ENCODE measurements at places on chromosomes 4 and X. TPM values are rescaled to one million over a fixed set of nuclear protein-coding genes. Genes with fewer than 3 reads are reported as not detected.

Gene H2BW2
- 0.03 TPM for polyA plus RNA-seq

Gene KIAA1210
- polyA plus RNA-seq: 0.02 TPM

Gene LDOC1
- 19.1 TPM for polyA plus RNA-seq

Gene DGAT2L6
- polyA plus RNA-seq: not detected

Gene MSANTD1
- 0.23 TPM for polyA plus RNA-seq

Gene FGG
- polyA plus RNA-seq: not detected

Gene PRRG1
- polyA plus RNA-seq: 7.4 TPM

Gene STATH
- polyA plus RNA-seq: not detected

Gene POU3F4
- 2.4 TPM for polyA plus RNA-seq

Gene MAGEB17
- 0.53 TPM for polyA plus RNA-seq

Gene ASB12
- polyA plus RNA-seq: 1.7 TPM

Gene DCAF8L2
- not detected for polyA plus RNA-seq

Gene RAB33A
- polyA plus RNA-seq: 4.6 TPM

Gene HSFX2
- 0.17 TPM for polyA plus RNA-seq

Gene HELT
- 0.32 TPM for polyA plus RNA-seq

Gene PPP2R2C
- polyA plus RNA-seq: 6.4 TPM

Gene TMPRSS11D
- polyA plus RNA-seq: not detected

Gene ATP1B4
- polyA plus RNA-seq: not detected

Gene KLF8
- 15.3 TPM for polyA plus RNA-seq

Gene SPANXN3
- polyA plus RNA-seq: not detected

Gene BTK
- polyA plus RNA-seq: 0.03 TPM

Gene CYTL1
- 8.0 TPM for polyA plus RNA-seq

Gene CPEB2
- 0.39 TPM for polyA plus RNA-seq

Gene ARHGAP36
- polyA plus RNA-seq: 0.30 TPM

Gene NR0B1
- polyA plus RNA-seq: 0.24 TPM

Gene PDE6B
- polyA plus RNA-seq: 8.0 TPM

Gene PRSS12
- polyA plus RNA-seq: 2.5 TPM

Gene TENM3
- polyA plus RNA-seq: 36.9 TPM

Gene MAML3
- 2.7 TPM for polyA plus RNA-seq
